ENCODE measurements at places on chromosomes 7 and 10.

DNA sequence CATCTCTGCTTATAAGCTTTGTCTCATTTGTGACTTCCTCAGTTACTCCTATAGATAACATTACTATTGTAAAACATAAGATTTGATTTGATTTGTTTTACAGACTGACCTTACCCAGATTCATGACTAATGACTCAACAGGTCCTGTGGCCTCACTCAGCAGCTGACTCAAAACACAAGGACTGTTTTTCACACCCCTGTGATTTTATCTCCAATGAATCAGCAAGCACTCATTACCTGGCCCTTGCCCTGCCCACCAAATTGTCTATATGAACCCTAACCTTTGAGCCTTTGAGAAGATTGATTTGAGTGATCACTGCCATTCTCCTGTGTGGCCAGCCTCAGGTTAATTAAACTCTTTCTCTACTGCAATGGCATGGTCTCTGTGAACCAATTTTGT lies 1064.6 kb upstream of the LRRTM3 start:
- no peak for DNase-seq

DNA sequence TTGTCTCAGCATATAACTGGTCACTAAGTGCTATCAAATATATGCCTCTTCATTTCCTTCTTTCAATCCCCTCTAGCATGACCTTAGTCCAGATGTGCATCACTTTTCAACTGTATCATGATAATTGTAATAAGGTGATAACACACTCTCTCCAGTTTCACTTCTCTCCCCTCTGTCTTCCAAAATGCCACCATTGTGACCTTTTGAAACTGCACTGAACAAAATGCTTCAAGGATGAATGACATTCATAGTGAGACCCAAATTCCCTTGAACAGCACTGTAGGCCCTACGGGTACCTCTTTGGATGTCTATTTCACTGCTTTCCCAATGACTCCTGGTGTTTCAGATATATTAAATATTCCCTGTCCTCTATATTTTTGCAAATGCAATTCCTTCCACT lies 224.8 kb downstream of the DNAJB9 start:
- DNase-seq: no peak

GRCh38 chr10:101693978-101694673 lies 844 bp downstream of the FBXW4 start:
- peak; percentile 84 for DNase-seq

- no peak for DNase-seq
Measured at GRCh38 chr7:105346593-105347322, 42.0 kb downstream of the SRPK2 start.

DNA sequence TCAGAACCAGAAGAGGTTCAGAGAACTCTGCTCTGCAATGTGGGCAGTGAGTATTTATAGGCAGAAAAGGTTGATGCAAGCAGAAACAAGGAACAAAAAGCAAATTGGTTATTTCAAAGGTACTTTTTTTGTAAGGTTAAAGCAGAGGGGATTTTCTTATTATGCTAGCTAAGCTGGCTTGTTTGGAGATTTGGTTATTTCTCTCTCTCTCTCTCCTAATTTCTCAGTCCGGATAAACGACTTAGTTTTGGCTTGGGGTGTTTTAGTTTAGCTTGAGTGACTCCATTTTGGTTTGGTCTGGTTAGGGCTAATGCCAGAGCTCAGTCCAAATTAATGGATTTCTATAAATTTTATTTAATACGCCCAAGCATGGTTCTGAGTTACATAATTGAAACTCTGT lies 566.8 kb downstream of the SH2D4B start:
- DNase-seq: no peak

DNA sequence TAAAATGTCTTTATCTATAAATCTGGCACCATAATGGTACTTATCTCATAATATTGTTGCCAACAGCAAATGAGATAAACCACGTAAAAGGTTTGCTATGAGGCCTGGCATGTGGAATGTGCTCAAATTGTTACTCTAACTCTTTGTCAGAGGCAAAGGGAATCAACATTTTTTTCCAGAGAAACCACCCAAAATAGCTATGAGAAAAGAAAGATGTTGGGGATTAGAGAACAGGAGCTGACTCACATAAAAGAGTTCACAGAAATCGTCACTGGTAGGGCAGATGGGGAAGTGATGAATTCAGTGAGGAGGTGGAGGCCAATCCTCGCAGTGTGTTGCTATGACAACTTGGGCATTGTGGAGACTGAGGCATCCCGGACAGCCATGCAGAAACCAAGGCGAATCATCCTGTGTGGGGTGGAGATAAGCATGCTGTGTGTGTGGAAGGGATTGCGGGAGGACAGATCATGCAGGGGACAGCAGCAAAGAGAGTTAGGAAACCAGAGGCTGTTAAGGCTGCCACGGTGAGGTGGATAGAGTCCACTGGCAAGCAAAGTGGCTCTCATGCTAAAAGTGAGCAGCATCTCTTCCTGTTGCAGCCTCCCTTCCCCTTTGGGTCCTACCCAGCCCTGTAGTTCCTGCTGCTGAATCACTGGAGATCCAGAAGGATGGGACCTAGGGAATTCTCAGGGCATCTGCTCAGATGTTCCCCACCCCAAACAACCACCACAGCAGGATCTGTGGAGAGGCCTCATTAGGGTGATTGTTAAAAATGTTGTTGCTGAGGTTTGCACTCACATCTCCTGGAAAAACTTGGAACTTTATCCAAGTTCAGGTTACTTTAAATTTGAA lies 103.9 kb downstream of the CUBN start:
- DNase-seq: peak; percentile 8

GRCh38 chr7:106312099-106312871 lies 27.5 kb upstream of the NAMPT start:
- DNase-seq: no peak

GRCh38 chr7:8254667-8255066 lies 7.3 kb downstream of the ICA1 start:
- no peak for DNase-seq

DNA sequence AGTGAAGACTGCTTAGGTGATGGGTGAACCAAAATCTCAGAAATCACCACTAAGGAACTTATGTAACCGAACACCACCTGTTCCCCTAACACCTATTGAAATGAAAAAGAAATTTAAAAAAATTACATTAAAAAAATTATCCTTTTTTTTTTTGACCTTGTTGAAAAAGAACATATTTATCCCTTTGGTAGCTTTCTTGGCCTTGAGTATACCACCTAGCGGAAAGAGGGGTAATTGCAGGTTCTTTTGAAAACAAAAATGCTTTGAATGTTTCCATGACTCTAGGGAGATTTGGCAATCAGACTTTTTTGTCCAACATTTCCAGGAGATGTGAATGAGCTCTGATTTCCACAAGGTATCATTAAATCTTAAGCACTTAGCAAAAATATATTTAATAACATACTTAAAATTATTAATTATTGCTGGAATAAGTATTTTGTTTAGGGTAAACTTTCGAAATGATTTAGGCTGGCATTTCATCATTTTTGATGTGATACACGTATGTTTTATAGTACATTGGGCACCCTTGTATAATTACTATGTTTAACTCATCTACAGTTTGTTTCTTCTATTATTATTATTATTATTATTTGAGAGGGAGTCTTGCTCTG lies 47.0 kb upstream of the ELMO1 start:
- peak; percentile 52 for DNase-seq

GRCh38 chr7:112692333-112692732 lies 97.9 kb downstream of the TMEM168 start:
- no peak for DNase-seq

- DNase-seq: no peak
Measured at GRCh38 chr10:8013006-8013405, 41.5 kb upstream of the GATA3 start.

DNA sequence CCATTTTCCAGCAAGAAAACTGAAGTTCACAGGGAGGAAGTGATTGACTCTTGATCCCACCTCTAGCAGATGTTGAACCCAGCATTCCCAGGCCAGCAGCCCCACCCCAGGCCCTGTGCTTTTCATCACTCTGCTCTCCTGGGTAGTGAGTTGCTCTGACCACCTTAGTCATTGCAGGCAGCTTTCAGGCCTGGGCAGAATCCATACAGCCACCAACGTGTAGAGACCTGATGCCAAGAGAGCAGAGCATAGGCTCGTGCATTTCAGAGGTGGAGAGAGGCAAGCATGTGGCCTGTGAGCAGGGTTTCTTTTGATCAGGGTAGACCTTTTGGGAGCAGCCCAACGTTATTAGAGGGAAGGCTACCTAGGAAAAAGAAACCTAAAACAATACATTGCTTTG lies 334.6 kb downstream of the PTEN start:
- no peak for DNase-seq

- DNase-seq: no peak
Measured at GRCh38 chr7:91327346-91327745, 63.1 kb downstream of the FZD1 start.

DNA sequence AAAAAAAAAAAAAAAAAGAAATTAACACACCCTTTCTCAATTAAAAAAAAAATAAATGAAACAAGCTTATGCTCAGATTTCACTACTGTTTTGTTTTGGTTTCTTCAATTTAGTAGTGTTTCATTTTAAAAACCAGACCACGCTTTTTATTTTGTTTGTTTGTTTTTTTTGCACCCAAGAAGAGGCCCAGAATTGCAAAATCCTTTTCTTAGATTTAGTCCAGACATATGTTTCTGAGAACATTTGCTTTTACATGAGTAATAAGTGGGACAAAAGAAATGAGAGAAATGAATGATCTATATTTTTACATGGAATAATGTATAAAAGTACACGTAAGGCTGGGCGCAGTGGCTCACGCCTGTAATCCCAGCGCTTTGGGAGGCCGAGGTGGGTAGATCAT lies 34.5 kb upstream of the CAMK1D start:
- no peak for DNase-seq

- DNase-seq: no peak
Measured at GRCh38 chr10:118734475-118734874, 20.3 kb downstream of the CACUL1 start.

GRCh38 chr7:78399033-78399769 lies 600.6 kb downstream of the PHTF2 start:
- DNase-seq: no peak

DNA sequence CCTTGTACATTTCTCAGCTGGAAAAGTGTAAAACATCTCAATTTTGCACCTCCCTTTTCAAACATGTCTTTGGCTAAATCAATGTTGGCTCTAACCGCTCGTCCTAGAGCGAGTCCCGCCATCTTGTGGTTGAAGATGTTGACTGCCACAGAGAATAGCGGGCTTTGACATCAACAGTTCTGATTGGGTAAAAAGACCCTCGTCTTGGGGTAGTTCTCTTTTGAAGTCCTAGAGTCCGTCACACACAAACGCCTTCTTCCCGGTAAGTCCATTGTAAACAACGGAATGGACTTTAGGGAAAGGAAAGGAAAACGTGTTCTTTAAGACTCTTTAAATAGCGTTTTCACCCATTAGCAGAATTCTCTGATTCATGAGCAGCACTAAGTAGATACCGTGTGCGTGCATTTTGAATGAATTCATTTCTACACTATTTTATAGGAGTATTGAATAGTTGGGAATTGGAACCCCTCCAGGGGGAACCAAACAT lies 452 bp upstream of the RPP30 start:
- DNase-seq: peak; percentile 69

- no peak for DNase-seq
Measured at GRCh38 chr10:3935933-3936359, 150.9 kb upstream of the KLF6 start.

DNA sequence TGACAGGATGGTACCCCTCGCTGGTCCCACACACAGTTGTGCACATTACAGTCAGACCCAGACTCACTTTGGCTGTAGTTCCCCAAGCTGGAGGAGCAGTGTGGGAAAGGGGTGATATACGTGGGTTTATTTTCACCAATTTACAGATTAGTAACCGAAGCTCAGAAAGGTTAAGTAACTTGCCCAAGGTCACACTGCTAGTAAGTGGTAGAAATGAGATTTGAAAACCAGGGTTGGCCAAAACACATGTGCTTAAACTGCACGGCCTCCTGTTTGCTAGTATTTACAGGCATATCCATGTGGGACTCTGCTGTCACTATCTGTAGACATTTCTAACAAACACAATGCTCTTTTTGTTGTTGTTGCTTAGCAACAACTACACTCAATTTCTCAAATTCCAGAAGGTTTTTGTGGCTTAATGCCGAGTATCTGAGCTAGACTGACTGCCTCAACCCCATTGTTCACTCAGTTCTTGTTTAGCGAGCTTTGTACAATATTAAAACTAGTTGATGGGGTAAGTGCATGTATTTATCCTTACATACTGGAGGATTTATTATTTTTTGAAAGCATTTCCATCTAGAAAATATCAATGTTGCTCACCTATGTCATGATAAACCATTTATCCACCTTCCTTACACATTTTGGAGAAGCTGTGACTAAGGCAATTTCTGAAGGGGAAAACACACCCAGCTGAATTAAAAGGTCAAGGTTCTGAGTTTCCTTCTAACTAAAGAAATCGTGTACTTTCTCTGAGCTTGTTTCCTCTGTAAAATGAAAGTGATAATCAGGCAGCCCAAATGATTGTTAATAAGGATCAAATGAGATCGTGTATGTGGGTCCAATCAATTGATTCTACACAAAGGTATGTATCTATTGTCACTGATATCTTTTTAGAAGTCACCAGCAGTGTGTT lies 5.3 kb upstream of the TMEM139 start:
- DNase-seq: no peak

DNA sequence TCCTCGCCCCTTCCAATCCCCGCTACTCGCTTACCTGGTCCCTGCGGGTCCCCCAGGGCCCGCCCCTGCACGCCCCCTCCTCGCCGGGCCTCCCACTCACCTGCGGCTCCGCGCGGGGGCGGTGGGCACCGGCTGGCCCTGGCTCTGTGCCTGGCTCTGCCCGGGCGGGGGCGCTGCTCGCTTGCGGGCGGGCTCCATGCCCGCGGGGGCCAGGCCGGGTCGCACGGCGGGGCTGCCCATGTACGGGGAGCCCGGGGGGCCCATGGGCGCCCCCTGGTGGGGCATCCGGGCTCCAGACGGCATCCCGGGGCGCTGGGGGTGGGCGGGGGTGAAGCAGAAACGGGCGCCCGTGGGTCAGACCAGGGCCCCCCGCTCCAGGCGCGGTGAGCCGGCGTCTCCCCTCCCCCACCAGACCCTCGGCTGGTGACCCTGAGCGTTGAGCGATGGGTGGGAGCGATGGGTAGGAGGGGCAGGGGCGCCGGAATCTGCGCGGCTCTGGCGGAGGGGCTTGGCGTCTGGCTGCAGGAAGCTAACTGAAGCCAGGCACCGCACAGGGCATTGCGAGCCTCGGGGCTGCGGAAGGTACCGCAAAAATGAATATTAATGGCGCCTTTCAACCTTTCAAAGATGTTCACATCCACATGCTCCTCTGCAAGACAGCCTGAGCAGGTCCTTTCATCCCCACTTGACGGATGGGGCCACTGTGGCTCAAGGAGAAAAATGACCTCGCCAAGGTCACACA lies 3.0 kb downstream of the SMARCD3 start:
- DNase-seq: peak; percentile 81

DNA sequence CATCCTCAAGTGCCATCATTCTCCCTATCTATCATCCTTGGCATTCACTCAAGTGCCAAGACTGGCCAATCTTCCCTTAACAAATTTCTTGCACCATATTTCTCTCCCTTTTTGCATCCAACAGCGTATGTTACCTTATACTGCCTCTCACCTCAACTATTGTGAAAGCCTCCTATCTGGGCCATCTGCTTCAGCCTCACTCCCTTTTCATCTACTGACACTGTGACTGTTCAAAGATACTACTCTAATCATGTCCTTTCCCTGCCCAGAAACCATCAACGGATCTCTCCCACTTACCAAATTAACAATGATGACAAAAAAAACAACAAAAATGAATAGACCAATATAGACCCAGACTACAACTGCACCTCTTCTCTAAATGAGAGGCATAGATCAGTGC lies 90.6 kb upstream of the NMT2 start:
- no peak for DNase-seq

GRCh38 chr7:23175938-23176337 lies 5.9 kb upstream of the NUP42 start:
- no peak for DNase-seq

Measured in B cell (primary cell).